Posterior vena cava (tissue), 2 donors: ENCODE measurements at places on chromosomes 7 and 10. TPM values are rescaled to one million over a fixed set of nuclear protein-coding genes. Genes with fewer than 3 reads are reported as not detected.

GRCh38 chr7:8131694-8132605, 130.0 kb downstream of the ICA1 start:
- DNase-seq: no peak

DNA sequence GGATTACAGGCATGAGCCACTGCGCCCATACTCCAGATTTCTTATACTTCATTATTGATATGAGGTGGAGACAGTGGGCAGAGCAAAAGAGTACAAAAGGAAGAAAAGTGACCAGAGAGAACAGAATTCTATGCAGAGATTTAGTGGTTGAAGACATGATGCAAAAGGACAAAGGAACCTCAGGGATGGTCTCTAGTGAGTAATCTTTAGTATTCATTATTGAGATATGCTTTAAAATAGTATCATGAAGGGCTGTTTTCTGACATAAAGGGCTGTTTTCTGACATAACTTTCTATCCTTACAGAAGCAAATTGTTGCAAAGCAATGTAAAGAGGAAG, 81.2 kb upstream of the OIT3 start:
- no peak for DNase-seq

- no peak for DNase-seq
These were observed 9.0 kb downstream of the MEST start for GRCh38 chr7:130500910-130501309.

- no peak for DNase-seq
These were observed 26.6 kb downstream of the SEMA3D start for GRCh38 chr7:85160223-85160622.

DNA sequence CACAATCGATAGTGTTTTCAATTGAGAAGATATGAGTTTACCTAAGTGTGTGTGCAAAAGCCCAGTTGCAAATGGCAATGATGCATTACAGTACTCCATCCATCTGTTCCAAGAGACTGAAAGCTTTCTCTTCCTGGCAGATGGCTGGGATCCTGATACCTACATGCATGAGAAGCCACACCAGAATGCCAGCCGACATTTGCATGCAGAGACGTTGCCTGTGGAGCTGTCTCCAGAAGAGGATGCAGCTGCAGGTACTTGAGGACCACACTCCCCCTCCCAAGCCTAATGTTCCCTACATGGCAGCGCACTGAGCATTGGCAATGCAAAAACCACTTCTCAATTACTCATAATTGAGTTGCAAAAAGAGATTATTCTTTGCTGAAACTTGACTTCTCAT, 332.1 kb downstream of the WDR11 start:
- no peak for DNase-seq

DNA sequence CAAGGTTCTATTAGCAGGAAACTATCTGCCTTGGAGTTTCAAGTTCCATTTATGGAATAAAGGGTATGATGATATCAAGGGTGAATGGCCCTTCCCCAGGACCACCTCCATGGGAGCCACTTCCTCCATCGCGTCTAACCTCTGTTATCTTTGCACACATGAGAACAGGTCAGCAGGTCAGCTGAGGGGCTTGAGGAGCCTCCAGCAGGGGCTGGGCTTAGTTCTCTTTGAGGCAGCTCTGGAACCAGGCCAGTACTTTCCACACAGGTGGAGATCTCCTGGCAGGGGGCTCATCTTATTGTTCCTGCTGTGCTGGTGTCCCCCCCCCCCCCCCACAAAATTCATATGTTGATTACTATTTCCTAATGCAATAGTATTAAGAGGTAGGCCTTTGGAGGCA, 472.2 kb upstream of the ZMIZ1 start:
- DNase-seq: no peak

- DNase-seq: no peak
These were observed 14.5 kb upstream of the KAZALD1 start for GRCh38 chr10:101047268-101047667.

PHYHIPL gene
- total RNA-seq: 0.10 TPM

ANKRD26 gene
- total RNA-seq: 6.8 TPM

SCRN1 gene
- 50.6 TPM for total RNA-seq
